ENCODE measurements at places on chromosomes 6 and 20. TPM values are rescaled to one million over a fixed set of nuclear protein-coding genes. Genes with fewer than 3 reads are reported as not detected.

GRCh38 chr6:100440935-100441334 is 23.8 kb downstream of the SIM1 start:
- no peak for DNase-seq
- no peaks in the 10 kb centered on the region for H3K27me3 ChIP-seq
- no peaks in the 10 kb centered on the region for H3K4me1 ChIP-seq
- no peak overlapping the region for H3K4me3 ChIP-seq
- H3K36me3 ChIP-seq = no peaks in the 10 kb centered on the region

GRCh38 chr20:32988008-32988407 is 16.2 kb downstream of the SUN5 start:
- H3K27ac ChIP-seq = no peak overlapping the region
- H3K4me1 ChIP-seq = no peaks in the 10 kb centered on the region
- no peak overlapping the region for H3K4me3 ChIP-seq
- DNase-seq = no peak

GRCh38 chr6:47044397-47044796 is 2.3 kb upstream of the ADGRF1 start:
- H3K4me3 ChIP-seq = no peak overlapping the region
- no peak overlapping the region for H3K27ac ChIP-seq
- no peaks in the 10 kb centered on the region for H3K36me3 ChIP-seq
- H3K27me3 ChIP-seq = no peaks in the 10 kb centered on the region
- peaks cover 10% of the 10 kb centered on the region for H3K4me1 ChIP-seq

- no peak overlapping the region for H3K27ac ChIP-seq
- no peaks in the 10 kb centered on the region for H3K36me3 ChIP-seq
- H3K27me3 ChIP-seq = no peaks in the 10 kb centered on the region
- H3K4me1 ChIP-seq = no peaks in the 10 kb centered on the region
- DNase-seq = no peak
Observed at GRCh38 chr6:64792534-64792933, 914.5 kb downstream of the EYS start.

Gene RCAN2
- 6.5 TPM for total RNA-seq

DNA sequence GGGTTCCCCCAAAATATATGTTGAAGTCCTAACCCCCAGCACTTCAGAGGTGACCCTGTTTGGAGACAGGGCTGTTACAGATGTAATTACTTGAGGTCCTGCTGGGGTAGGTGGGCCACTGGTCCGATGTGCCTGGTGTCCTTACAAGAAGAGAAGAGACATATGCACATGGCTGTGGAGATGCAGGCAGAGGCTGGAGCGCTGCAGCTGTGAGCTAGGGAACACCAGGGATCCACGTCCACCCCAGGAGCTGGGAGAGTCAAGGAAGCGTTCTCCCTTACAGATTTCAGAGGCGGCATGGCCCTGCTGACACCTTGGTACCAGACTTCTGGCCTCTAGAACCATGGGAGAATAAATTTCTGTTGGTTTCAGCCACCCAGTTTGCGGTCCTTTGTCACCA is 11.7 kb upstream of the SLC22A2 start:
- no peak for DNase-seq
- no peaks in the 10 kb centered on the region for H3K27me3 ChIP-seq
- no peaks in the 10 kb centered on the region for H3K4me1 ChIP-seq

DNA sequence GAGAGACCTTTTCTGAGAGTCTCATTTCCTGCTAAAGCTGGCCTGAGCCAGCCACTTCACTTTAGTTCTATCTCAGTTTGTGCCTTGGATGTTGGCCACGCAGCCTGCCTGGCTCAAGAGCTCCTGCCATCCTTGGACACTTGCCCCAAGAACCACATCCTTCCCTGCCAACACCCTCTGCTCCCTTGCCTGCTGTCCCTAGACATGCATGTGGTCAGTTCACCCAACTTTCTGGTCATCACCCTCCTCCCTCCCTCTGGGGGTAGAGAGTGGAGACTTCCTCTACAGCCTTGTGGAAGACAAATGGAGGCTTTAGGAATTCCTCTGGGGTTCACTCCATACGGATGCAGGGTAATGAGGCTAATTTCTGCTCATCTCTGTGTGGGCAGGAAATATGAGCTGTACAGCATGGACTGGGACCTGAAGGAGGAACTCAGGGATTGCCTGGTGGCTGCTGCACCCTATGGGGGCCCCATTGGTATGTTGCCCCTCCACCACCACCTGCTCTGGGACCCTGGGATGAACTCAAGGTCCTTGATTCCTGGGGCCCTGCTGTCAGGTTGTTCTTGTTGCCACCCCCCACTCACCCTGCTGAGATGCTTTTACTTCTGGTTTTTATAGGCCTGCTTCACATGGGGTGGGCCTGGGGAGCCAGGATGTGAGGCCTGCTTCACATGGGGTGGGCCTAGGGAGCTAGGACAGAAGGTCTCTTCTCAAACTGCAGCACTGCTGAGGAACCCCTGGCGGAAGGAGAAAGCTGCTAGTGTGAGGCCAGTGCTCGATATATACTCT is 13.8 kb upstream of the PTPRA start:
- no peaks in the 10 kb centered on the region for H3K27me3 ChIP-seq
- no peaks in the 10 kb centered on the region for H3K36me3 ChIP-seq
- no peak overlapping the region for H3K4me3 ChIP-seq
- H3K27ac ChIP-seq = no peak overlapping the region
- H3K4me1 ChIP-seq = no peaks in the 10 kb centered on the region

DNA sequence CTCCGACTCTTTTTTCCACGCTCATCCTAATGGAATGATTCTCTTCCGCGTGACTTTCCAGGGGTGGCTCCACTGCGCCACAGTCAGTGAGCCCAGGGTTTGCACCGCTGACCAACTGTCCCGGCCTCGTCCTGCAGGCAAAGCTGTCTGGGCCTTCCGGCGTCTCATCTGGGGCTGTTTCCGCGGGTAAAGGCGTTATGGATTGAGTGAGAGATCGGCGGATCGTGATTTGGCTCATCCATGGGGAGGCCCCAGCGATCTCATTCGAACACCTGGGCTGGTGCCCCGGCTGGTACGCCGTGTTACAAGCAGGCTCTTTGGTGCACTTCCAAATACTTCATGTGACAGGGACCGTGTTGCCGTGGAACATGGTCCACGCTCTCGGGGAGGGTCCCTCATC is 47.8 kb downstream of the KCNQ2 start:
- H3K4me3 ChIP-seq = no peak overlapping the region
- H3K27ac ChIP-seq = no peak overlapping the region
- H3K27me3 ChIP-seq = no peaks in the 10 kb centered on the region
- no peaks in the 10 kb centered on the region for H3K36me3 ChIP-seq
- H3K4me1 ChIP-seq = no peaks in the 10 kb centered on the region
- no peak for DNase-seq

DNA sequence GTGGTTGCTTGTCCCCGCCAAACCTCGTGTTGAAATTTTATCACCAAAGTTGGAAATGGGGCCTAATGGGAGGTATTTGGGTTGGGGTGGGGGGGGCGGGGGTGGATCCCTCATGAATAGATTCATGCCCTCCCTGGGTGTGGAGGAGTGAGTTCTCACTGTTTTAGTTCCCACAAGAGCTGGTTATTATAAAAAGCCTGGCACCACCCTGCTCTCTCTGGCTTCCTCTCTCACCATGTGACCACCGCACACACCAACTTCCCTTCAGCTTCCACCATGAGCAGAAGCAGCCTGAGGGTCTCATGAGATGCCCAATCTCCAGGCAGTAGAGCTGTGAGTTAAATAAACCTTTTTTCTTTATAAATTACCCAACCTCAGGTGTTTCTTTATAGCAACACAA is 111.3 kb downstream of the PRDM1 start:
- no peaks in the 10 kb centered on the region for H3K4me1 ChIP-seq
- no peak for DNase-seq
- peaks cover 2% of the 10 kb centered on the region for H3K36me3 ChIP-seq
- H3K27ac ChIP-seq = no peak overlapping the region
- no peak overlapping the region for H3K4me3 ChIP-seq

DNA sequence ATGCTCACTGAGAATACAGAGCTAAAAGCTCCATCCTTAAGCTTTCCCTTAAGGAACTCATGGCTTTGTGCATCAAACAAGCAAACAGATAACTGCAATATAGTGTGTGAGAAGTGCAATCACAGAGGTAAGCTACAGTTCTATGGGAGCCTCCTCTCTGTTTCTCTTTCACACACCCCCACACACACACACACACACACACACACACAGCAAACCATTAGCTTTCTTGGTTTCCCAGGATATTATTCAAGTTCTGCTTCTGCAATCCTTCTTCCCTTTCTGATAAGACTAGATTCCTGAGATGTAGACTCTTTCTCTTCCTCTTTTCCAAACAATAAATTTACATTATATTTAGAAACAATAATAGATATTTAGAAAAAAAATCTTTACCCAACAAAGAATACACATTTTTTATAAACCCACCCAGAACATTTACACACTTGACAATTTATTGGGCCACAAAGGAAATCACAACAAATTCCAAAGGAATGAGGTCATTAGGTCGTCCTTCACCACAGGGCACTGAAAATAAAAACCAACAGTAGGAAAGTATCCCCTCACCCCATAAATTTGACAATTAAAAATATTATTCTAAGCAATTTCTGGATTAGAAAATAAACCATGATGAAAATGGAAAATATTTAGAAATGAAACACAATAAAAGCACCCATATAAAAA is 9.3 kb upstream of the GFOD1 start:
- H3K4me1 ChIP-seq = no peaks in the 10 kb centered on the region
- H3K27ac ChIP-seq = no peak overlapping the region
- no peaks in the 10 kb centered on the region for H3K27me3 ChIP-seq
- H3K36me3 ChIP-seq = no peaks in the 10 kb centered on the region
- H3K4me3 ChIP-seq = no peak overlapping the region

DNA sequence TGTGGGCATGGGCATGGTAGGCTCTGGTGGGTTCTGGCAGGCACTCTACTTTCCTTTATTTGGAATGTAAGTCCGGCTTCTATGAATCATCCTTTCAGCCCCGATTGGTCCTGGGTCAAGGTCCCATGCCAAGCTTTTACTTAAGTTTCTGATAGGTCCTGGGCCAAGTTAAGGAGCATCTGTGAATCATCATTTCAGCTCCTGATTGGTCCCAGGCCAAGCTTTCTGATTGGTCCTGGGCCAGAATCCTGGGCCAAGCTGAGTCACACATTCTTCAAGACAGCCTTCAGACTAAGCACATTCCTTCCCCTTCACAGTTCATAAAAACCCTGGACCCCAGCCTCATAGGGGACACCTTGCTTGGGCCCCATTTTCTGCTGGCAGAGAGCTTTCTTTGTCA is 231.0 kb upstream of the EYS start:
- H3K27ac ChIP-seq = no peak overlapping the region
- no peak overlapping the region for H3K4me3 ChIP-seq
- peak; percentile 8 for DNase-seq
- H3K36me3 ChIP-seq = no peaks in the 10 kb centered on the region
- H3K4me1 ChIP-seq = no peaks in the 10 kb centered on the region

GRCh38 chr6:13573669-13574110 is 711 bp upstream of the SIRT5 start:
- H3K4me1 ChIP-seq = peaks cover 8% of the 10 kb centered on the region
- no peaks in the 10 kb centered on the region for H3K27me3 ChIP-seq
- H3K4me3 ChIP-seq = peak overlapping the region; percentile 55
- no peaks in the 10 kb centered on the region for H3K36me3 ChIP-seq

GRCh38 chr20:11995805-11996567 is 78.3 kb downstream of the BTBD3 start:
- H3K4me3 ChIP-seq = no peak overlapping the region
- no peaks in the 10 kb centered on the region for H3K27me3 ChIP-seq
- H3K4me1 ChIP-seq = no peaks in the 10 kb centered on the region
- H3K27ac ChIP-seq = no peak overlapping the region

GRCh38 chr6:68976260-68976659 is 341.2 kb downstream of the ADGRB3 start:
- no peaks in the 10 kb centered on the region for H3K36me3 ChIP-seq
- DNase-seq = no peak
- no peaks in the 10 kb centered on the region for H3K27me3 ChIP-seq
- H3K4me3 ChIP-seq = no peak overlapping the region
- no peak overlapping the region for H3K27ac ChIP-seq

Gene SNHG17
- 42.5 TPM for total RNA-seq
